Activated naive CD8-positive, alpha-beta T cell treated with anti-CD3 and anti-CD28 coated beads, Interleukin-2, amount 10 ng/mL, durations not matched to agents 7 days and 5 days (primary cell): ENCODE measurements at places on chromosomes 3 and 15. TPM values are rescaled to one million over a fixed set of nuclear protein-coding genes. Genes with fewer than 3 reads are reported as not detected.

The CYP1A2 gene
- total RNA-seq: not detected

The C2CD4A gene
- total RNA-seq: not detected

The CTXN2 gene
- total RNA-seq: not detected

The GDPGP1 gene
- total RNA-seq: 10.2 TPM

The A4GNT gene
- not detected for total RNA-seq

The NR2E3 gene
- not detected for total RNA-seq

The KIF23 gene
- 57.7 TPM for total RNA-seq

The ALG1L2 gene
- 1.8 TPM for total RNA-seq

The KCNMB3 gene
- 1.9 TPM for total RNA-seq

The TEX55 gene
- total RNA-seq: not detected
